Lower lobe of right lung (tissue), 2 donors: ENCODE measurements at places on chromosomes 4 and X. TPM values are rescaled to one million over a fixed set of nuclear protein-coding genes. Genes with fewer than 3 reads are reported as not detected.

Gene SMIM31
- total RNA-seq, result 0.83 TPM

DNA sequence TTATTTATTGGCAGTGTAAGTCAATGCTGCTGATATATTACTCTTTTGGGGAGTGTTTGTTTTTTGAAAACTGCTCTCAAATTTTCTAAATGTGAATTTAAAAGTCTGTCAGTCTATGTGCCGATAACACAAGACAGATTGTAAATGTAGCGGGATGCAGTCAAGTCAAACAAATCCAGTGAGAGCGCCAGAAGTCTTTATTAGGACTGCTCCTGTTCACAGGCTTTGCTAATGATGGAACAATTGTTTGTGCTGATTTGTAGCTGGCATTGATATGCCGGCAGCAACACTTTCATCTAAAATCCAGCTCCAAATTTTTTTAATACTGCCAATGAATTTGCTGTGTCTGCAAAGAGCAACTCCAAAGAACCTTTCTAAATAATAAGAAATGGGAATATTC lies 78.7 kb upstream of the TET2 start:
- H3K36me3 ChIP-seq, result no peaks in the 10 kb centered on the region
- H3K27ac ChIP-seq, result no peak overlapping the region
- no peaks in the 10 kb centered on the region for H3K27me3 ChIP-seq
- no peak for DNase-seq
- H3K4me3 ChIP-seq, result no peak overlapping the region

GRCh38 chrX:153305972-153306371 lies 15.6 kb downstream of the PNMA6F start:
- no peak for DNase-seq
- no peak overlapping the region for H3K27ac ChIP-seq
- H3K4me3 ChIP-seq, result no peak overlapping the region
- H3K4me1 ChIP-seq, result no peaks in the 10 kb centered on the region
- H3K27me3 ChIP-seq, result no peaks in the 10 kb centered on the region
- no peaks in the 10 kb centered on the region for H3K36me3 ChIP-seq

- H3K36me3 ChIP-seq, result no peaks in the 10 kb centered on the region
- DNase-seq, result no peak
- no peak overlapping the region for H3K4me3 ChIP-seq
- no peak overlapping the region for H3K27ac ChIP-seq
- no peaks in the 10 kb centered on the region for H3K27me3 ChIP-seq
- H3K4me1 ChIP-seq, result no peaks in the 10 kb centered on the region
These were observed 97.3 kb upstream of the SPRY1 start for GRCh38 chr4:123299212-123299691.

DNA sequence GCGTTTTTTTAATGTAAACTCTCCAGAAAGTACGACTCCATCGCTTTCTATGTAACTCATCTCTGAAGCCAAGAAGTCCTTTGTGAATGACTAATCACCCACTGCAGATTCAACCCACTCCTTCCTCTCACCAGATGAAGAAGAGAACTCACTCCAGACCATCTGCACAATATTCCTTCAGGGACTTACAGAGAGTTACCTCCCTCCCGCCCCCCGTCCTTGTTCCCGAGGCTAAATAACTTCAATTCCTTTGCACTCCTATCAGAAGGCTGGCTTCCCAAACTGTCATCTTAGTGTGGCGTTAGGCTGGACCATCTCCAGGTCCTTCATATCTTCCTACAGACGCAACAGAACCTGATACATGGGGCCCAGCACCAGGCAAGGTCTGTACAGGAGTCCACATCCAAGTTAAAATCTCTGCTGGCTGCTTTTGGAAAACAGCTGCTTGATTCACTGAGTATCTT lies 82.4 kb downstream of the AFAP1 start:
- H3K4me3 ChIP-seq, result no peak overlapping the region
- no peaks in the 10 kb centered on the region for H3K27me3 ChIP-seq
- no peak for DNase-seq
- peaks cover 19% of the 10 kb centered on the region for H3K36me3 ChIP-seq
